Stimulated activated CD4-positive, alpha-beta T cell treated with anti-CD3 and anti-CD28 coated beads, Interleukin-2, amount 100 ng/mL, for 24 hours (primary cell): ENCODE measurements at places on chromosomes 4 and X.

- no peak for DNase-seq
Measured at GRCh38 chr4:182932651-182933050, 15.5 kb upstream of the DCTD start.

DNA sequence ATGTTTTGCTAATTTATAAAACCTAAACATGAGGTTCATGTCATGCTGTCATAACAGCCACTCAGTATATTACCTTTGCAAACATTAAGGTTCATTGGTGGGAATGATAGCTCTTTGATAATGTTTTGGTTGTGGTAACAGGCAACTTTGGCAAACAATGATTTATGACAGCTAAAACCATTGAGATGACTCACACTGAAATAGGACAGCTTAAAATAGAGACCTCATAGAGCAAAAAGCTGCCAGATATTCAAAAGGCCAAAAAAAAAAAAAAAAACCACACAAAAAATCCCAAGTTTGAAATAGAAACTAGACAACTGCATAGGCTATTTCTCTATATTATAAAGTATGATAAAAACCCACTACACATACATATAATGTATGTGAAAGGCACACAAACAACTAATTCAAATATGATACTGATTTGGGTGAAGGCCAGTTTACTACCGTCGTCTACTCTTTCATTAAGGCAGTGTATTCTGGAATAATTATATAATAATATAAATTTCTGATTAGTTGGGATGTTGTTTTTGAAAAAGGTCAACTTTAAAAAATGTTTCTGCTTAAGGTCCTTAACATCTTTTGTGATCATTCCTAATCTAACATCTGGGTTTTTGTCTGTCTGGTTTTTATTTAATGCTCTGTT lies 646.0 kb upstream of the PITX2 start:
- no peak for DNase-seq

DNA sequence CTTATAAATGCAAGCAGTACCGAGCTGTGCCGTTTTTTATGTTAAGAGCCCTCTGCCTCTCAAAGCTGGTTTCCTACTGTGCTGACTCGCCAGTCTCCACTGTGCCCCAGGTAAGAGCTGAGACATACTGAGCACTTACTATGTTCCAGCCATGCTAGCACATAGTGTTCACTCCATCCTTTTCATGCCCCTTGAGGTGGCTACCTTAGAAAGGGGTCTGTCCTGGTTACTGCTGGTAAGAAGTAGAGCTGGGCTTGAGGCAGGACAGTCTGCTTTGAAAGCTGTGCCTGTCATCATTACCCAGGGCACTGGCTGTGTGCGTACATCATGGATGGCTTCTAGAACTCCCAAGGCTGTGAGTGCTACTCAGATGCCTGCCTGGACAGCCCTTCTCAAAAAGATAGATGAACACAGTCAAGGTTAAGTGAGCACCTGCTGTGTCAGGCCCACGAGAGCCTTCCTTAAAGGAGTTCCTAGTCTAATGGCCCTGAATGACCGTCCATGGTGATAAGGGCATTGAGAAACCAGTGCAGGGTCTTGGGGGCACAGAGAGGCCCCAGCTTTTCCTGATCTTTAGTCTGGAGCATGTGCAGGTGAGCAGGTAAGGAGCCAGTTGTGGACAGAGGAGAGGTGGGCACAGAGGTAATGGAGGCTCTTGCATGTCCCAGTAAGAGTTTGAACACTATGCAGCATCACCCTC lies 1.6 kb downstream of the STK32B start:
- no peak for DNase-seq

DNA sequence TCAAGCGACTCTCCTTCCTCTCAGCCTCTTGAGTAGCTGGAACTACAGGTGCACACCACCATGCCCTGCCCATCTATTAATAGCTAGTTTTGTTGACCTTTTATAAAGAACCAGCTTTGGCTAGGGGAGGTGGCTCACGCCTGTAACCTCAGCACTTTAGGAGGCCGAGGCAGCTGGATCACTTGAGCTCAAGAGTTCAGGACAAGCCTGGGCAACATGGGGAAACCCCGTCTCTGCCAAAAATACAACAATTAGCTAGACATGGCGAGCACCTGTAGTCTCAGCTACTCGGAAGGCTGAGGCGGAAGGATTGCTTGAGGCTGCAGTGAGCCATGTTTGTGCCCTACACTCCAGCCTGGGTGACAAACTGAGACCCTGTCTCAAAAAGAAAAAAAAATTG lies 2.7 kb downstream of the TKTL1 start:
- no peak for DNase-seq

GRCh38 chr4:175961604-175962003 lies 104.0 kb upstream of the WDR17 start:
- no peak for DNase-seq

GRCh38 chrX:134482371-134482770 lies 22.4 kb downstream of the HPRT1 start:
- DNase-seq = no peak

DNA sequence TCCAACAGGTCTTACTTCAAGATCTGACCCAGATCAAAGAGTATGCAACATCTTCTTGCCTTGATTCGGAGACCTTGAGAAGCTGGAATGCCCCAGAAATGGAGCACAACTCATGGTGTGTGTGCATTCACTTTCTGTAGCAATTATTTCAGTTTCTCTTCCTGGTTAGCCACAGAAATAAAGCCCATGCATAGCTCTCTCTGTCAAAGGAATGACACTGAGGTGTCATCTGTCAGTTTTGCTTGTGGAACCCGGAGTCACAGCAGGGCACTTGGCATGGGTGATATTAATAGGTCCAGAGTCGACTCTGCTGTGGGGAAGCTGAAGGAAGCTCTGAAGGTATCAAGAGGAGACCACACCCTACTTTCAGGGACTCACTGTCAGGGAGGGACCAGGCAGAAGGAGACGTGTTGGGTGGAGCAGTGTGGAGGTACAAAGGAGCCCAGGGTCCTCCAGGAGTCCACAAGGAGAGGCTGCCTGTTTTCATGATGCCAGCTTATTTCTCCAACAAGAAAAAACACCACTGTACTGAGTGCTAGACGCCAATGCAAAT lies 10.7 kb downstream of the CLNK start:
- no peak for DNase-seq

DNA sequence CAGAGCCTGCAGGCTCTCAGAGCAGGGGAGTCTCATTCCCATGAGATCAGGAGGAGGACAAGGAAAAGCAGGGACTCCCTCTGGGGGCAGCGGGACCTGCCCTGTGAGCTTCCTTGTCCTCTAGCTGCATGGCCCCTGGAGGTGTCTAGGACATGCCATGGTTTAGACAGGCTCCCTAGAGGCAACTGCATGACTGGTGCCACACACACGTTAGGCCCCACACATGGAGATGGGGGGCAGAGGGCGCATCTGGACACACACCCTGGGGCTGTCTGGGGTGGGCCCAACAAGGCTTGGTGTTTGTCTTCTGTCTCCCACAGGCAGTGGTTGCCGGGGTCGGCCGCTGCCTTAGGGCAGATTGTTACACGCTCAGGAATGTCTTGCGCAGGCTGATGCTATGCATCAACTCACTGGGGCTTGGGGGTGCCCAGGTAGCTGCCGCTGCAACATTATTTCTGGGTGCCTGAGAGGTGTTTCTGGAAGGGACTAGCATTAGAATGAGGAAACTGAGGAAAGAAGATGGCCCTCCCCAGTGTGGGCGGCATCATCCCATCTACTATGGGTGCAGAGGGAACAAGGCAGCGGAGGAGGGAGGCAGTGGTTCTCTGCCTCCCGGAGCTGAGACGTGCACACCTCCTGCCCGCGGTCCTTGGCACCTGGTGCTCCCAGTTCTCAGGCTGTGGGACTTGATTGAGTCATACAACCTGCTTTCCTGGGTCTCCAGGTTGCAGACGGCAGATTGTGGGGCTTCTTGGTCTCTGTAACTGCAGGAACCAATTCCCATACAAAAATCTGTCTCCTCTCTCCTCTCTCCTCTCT lies 32.1 kb upstream of the GPR78 start:
- no peak for DNase-seq

DNA sequence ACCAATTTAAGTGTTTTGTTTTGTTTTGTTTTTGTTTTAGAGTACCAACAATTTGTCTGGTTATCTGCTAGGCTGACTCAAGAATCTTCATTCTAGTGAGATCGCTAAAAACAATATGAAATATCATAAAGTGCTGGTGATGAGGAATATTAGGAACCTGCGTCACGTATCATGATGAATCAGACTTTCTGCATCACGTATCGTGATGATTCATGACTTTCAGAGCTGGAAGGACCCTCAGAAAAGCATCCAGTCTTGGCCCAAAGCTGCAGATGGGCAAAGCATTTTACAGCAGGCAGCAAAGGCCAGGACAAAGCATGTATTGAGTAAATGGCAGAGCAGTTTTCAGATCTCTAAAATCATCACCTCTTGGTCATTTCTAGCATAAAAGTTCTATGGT lies 278.0 kb upstream of the BOD1L1 start:
- DNase-seq = no peak

DNA sequence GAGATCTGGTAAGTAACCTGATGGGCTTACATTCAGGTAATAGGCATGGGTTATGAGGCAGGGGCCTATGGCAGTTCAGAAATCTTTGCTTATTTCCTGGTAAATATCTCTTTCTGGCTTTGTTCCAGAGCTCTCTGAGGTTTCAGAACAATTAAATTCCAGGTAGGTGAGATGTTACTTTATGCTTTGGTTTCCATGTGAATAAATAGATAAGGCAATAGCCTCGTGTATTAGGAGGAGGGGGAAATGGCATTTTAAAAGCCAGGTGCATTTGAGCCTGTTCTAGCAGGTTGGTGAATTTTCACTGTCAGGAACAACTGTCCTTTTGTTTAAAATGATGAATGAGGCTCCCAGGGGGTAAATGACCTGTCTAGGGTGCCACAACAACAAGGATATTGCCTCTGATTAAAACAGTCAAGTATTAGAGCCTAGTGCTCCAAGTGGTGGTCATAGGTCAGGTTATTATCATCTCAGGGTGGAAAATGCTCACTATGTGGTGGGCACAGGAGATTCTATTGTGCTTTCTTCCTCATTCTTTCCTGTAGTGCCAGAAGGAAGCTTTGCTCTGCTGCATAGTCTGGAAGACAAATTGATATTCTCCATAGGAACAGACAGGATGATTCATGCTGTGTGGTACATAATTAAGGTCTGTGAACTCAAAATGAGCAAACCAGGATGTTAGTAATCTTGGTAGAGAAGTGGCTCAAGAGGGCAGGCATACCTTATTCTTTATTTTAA lies 296.2 kb downstream of the INPP4B start:
- no peak for DNase-seq

DNA sequence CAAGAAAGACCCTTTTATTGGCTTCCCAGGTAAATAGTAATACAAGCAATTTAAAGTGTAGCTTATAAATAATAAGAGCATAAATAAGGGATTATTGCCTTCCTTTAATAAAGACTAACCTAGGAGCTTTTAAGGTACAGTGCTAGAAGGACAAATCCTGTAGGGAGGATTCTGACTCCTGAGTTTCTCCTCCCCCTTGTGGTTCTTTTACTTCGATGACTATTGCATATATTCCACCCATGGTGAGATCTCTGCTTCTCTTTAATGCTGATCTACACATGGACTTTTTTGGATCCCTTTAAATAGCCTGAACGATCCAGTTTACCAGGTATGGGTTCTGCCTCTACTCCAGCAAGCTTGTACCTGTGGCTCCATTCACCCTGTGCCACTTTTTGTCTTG lies 2.5 kb downstream of the GALNT7 start:
- DNase-seq = no peak

- no peak for DNase-seq
Measured at GRCh38 chrX:124344246-124344645, 2.1 kb upstream of the SH2D1A start.

- DNase-seq = no peak
Measured at GRCh38 chr4:3335385-3335784, 42.6 kb downstream of the RGS12 start.

GRCh38 chrX:41045960-41046567 lies 39.2 kb upstream of the USP9X start:
- DNase-seq = no peak

GRCh38 chr4:154491341-154492271 lies at the start of gene DCHS2:
Gene DCHS2 (minus strand): TSS chr4:154491799. CDS start chr4:154491355, 444 bp downstream.
- DNase-seq = peak; percentile 37

- no peak for DNase-seq
Measured at GRCh38 chr4:60579335-60579734, 620.8 kb upstream of the ADGRL3 start.

- no peak for DNase-seq
Measured at GRCh38 chr4:20764366-20764992, 64.2 kb downstream of the PACRGL start.

DNA sequence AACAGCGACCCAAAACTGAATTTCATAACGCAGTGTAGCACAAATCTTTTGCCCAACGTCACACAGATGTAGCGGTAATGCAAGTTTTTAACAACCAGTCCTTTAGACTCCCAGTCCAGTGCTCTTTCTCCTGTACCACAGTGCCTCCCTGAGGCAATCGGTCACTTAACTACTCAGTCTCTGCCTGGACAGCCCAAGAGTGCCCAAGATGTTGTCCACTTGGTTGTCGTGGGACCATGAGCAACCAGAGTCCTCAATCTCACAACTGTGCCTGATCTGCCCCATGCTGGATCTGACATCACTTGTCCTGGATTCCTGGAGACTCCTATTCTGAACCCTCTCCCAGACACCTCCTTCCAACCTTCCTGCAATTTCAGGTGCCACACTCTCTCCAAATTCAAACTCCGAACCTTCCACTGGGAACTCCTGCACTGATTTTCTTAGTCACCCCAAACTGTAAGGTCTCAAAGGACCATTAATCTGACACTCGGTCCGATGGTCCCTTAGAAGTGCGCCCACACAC lies 702 bp downstream of the MMGT1 start:
- no peak for DNase-seq

GRCh38 chr4:5734853-5735252 lies 23.9 kb downstream of the EVC start:
- no peak for DNase-seq

GRCh38 chr4:48898733-48899431 lies 7.7 kb downstream of the OCIAD2 start:
- DNase-seq = no peak

- no peak for DNase-seq
Measured at GRCh38 chrX:123607806-123608205, 125.0 kb downstream of the THOC2 start.

DNA sequence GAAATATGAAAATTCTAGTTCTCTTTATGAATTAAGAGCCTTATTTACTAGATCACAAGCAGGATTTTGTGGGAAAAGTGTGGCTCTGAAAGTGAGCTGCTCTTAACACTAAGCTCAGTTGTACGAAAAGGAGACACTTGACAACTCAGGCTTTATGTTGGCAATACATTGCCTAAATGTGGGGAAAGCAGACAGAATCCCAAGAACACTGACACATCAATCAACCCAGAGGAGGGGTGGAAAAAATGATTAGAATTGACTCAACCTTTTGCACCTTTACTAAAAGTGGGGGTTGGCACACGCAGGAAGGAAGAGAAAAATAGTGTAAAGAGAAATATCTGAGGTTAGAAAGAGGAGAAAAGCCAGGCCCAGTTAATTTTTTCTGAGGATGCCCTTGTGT lies 61.6 kb downstream of the CHST7 start:
- no peak for DNase-seq

DNA sequence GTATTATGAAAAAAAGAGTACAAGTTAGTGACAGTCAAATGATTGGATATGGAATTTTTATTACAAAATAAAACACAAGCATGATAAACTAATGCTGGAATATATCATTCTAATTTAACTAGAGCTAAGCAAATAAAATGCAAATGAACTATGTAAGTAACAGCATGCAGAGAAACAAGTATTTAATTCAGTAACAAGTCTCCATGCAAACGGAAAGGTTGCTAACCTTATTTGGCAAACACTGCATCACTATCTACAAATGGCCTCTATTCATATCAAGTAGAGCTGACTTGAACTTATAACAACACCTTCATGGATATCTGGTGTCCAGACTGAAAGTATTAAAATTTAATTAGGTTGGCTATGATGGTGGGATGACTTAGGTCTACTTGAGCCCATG lies 15.4 kb downstream of the PPM1K start:
- DNase-seq = no peak
